ENCODE measurements at places on chromosomes 1 and 21.
A peak's percentile ranks its signal among the peaks of the same experiment; 100 is the strongest.

- no peak for DNase-seq
These were observed 12.6 kb downstream of the MAP7D1 start for GRCh38 chr1:36168514-36168913.

- DNase-seq = no peak
These were observed 494 bp downstream of the NT5C1A start for GRCh38 chr1:39671433-39671792.

GRCh38 chr1:54409156-54410142 is 3.3 kb upstream of the SSBP3 start:
- DNase-seq = no peak

- no peak for DNase-seq
These were observed 12.6 kb upstream of the HMCN1 start for GRCh38 chr1:185721553-185721952.

GRCh38 chr1:42961312-42962091 is 2.8 kb upstream of the SLC2A1 start:
- DNase-seq = no peak

GRCh38 chr1:93707956-93708355 is 26.3 kb upstream of the BCAR3 start:
- DNase-seq = no peak

- no peak for DNase-seq
These were observed 200.6 kb upstream of the CACYBP start for GRCh38 chr1:174799136-174799479.

DNA sequence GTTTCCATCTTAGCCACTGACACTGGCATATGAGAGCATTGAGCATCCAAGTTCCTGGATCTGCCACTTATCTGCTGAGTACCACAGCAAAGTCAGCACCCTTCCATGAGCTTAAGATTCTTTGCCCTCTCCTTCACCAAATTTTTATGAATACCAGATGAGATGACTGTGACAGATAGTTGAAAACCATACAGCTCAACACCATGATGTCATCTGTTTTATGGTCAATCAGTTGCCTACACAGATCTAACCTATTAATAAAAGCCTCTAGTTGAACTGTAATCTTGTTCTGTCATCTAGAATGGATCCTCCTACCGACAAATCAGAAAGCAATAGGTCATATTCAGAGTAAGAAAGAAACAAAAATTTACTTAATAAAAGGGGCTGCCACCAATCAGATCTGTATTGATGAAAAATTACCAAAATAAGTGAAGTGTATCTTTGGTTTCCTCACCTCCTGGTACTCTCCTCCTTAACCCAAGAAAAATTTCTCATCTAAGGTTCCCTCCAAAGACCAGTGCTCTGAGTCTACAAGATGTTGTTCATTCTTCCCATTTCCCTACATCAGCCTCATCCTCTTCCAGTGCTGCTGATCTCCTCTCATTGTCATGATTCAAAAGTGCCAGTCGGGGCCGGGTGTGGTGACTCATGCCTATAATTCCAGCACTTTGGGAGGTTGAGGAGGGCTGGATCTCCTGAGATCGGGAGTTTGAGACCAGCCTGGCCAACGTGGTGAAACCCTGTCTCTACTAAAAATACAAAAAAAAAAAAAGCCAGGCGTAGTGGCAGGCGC is 138.8 kb upstream of the CTTNBP2NL start:
- DNase-seq = no peak

DNA sequence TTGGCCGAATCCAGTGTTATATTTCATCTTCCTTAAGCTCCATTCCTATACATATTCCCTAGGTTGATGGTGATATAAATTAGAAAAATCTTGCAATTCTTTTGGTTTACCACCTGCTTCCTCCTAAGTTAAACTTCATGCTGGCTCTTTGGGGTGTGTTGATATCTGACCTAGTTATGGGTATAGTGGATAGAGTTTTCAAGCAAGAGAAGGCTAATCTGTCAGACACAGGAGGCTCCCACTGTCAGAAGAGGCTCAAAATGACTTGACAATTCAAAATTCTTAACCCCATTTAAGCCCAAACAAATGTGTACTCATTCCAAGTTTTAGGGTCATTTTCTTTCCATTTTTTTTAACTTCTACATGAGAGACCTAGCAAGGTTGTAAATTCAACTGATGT is 8.5 kb upstream of the SLC35D1 start:
- no peak for DNase-seq

DNA sequence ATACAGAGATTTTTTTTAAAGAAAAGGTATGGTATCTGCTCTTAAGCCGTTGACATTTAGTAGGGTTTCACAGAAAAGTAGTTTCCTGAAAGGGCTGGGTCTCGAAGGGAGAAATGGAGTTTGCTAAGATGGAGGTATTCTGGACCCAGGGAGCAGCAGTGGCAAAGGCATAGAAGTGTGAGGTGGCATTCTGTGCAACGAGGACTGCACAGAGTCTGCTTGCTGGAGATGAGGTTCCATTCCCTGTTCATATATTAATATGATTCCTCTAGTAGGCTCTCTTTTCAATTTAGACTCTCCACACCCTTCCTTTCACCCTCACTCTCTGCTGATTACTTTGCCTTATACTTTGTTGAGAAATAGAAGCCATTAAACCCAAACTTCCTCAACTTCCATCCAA is 38.5 kb upstream of the PODN start:
- no peak for DNase-seq

DNA sequence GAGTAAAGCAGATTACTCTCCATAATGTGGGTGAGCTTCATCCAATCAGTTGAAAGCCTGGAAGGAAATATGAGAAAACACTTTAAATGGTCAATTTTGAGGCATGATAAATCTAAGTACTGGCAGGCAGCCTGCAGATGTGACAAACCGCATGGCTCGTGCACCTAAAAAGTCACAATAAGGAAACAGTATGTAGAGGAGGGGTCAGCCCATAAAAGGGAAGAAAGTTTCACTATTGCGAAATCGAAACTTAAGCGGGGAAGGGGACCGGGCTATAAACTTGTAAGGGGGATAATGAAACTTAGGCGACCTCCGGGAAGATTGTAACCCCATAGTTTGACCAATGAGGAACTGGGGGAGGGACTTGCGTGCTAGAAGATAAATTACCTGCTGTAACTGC is 109.8 kb downstream of the PLPPR4 start:
- no peak for DNase-seq

DNA sequence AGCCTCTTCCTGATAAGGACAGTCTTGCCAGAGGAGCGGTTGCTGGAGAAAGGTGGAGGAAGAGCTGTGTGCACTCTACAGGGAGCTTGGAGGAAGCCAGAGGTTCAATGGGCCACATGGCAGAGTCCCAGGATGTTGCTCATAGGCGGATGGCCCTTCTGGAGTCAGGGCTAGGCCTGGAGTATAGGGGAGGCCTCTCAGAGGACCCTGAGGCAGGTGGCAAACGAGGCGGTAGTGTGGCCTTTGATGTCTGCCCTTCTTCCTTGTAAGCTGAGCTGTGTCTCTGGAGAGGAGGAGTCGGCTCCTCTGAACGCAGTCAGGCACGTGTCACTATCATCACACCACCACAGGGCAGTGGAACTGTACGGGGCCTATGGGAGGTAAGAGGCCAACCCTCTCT is 8.6 kb downstream of the PKP1 start:
- DNase-seq = no peak

DNA sequence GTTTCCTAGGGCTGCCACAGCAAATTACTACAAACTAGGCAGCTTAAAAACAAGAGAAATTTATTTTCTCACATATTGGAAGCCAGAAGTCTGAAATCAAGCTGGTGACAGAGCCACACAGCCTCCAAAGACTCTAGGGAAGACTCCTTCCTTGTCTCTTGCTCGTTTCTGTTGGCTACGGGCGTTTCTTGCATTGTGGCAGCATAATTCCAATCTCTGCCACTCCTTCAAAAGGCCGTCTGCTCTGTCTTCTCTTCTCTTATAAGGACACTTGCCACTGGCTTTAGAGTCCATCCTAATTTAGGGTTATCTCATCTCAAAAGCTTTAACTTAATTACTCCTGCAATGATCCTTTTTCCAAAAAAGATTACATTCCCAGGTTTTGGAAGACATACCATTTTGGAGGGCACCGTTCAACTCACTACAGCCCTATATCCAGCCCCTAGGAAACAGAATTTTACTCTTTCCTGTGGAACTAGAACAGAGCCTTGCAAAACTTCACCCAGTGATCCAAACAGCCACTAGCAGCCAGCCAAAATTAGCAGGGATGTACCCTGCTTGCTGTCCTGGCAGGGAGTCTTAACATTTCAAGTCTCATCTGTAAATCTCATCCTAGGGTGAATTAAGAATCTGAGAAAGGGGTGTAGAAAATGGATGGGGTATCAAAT is 9.2 kb downstream of the STYXL2 start:
- no peak for DNase-seq

GRCh38 chr1:153963850-153964331 is 554 bp upstream of the SLC39A1 start:
- no peak for DNase-seq

DNA sequence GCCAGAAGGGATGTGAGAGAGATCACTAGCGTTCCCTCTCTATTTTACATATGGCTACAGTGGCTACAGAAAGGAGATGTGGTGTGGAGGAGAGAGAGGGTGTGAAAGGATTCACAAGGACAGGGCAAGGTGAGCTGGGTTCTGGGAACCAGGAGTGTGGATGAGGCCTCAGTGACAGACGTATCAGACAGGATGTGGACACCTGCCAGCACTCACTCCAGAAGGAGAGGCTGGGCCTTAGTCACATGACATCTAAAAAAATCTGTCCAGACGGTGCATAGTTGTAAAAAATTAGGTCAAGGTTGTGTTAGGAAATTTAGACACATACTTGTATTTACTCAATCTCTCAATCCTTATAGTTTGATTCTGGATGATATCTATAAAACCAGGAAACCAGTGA is 10.6 kb downstream of the TRIM67 start:
- no peak for DNase-seq

- DNase-seq = peak; percentile 7
These were observed 69.2 kb upstream of the AJAP1 start for GRCh38 chr1:4585216-4585615.

- DNase-seq = no peak
These were observed 89.3 kb downstream of the PAX7 start for GRCh38 chr1:18719786-18720451.

DNA sequence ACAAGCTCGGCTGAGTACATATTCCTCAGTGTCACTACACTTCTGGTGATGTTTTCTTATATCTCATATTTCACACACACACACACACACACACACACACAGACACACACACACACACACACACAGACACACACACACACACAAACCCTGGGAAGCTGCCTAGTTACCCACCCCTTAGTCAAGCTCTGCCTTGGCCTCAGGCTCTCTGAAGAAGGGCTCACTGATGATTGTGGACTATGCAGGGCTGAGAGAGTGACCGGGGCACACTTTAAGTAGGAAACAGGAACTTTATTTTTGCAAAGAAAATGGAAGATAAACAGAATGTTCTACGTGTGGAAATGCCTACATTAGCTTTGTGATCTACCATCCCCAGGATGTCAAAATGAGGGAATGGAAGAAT is 19.2 kb upstream of the LCE2D start:
- DNase-seq = no peak

DNA sequence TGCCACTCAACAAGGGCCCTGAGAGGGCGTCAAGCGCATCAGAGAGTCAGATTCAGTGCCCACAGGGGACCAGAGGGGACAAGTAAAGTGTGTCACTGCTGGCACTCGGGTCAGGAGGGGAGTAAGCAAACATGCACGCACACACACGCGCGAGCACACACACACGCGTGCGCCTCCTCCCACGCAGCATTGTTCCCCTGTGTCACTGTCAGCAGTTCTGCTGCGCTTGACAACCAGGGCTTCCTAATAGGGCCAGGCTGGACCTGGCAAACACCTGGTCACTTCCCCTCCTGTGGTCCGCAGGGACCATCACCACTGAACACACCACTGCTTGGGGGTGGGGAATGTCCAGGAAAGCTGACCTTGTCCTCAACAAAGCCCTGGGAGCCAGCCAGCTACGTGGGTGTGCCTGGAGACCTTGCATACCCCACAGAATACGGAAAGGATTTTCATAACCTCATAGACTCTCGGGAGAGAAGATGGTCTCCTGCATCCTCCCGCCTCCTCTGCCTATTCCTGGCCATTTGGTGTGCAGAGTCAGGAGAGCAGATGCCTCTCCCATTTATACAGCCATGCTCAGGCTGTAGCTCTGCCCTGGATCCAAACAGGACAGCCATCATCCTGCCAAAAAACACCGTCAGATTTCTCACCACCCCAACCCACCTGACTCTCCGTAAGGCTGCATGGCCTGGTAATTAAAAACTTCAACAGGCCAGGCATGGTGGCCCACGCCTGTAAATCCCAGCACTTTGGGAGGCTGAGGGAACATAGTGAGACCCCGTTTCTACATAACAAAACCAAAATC is 73.2 kb downstream of the SSBP3 start:
- DNase-seq = no peak

GRCh38 chr1:42938645-42939615 is 19.7 kb downstream of the SLC2A1 start:
- no peak for DNase-seq

Measured in activated CD4-positive, CD25-positive, alpha-beta regulatory T cell (primary cell).